ENCODE measurements at places on chromosomes 2 and 18. TPM values are rescaled to one million over a fixed set of nuclear protein-coding genes. Genes with fewer than 3 reads are reported as not detected.

The KCNS3 gene
- total RNA-seq, result 106 TPM

The FBXO48 gene
- total RNA-seq, result 0.77 TPM

The RMDN2 gene
- 9.2 TPM for total RNA-seq

The GPR55 gene
- total RNA-seq, result 0.77 TPM

The CGREF1 gene
- 10.7 TPM for total RNA-seq

The PKDCC gene
- 61.4 TPM for total RNA-seq

The PSMA8 gene
- not detected for total RNA-seq

The SPEG gene
- 53.4 TPM for total RNA-seq

The CNDP1 gene
- total RNA-seq, result not detected

The MAB21L4 gene
- total RNA-seq, result 3.5 TPM

DNA sequence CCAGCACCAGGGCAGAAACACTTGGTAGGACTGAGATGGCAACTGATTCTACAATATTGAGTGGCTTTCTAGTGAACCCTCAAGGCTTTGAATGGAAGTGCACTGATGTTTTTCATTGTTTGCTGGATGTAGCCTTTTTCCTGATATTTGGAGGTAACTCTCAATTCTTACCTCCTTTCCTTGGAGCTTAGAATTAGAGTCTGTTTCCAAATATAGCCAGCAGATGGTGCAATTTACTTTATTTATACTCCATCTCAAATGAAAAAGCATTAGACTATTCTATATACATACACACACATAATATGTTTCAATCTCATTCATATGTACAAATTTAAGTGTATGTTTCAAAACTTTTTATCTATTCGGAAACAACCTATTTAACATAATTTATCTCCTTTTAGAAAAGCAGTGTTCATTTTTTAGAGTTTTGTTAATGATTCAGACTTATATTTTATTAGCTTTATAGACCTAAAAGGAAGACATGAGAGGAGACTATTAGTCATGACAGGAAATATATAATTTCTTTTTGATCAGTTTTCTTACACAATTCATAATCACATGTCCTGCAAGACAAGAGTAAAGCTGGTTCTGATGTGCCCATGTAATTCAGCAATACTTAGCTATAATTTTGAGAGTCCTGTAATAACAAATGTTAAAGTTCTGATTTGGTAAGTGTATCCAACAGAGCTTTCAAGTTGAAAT, 124.8 kb downstream of the NUP35 start:
- no peak for DNase-seq
- H3K4me1 ChIP-seq, result no peaks in the 10 kb centered on the region
- H3K27ac ChIP-seq, result no peak overlapping the region
- no peaks in the 10 kb centered on the region for H3K27me3 ChIP-seq
- no peaks in the 10 kb centered on the region for H3K36me3 ChIP-seq

DNA sequence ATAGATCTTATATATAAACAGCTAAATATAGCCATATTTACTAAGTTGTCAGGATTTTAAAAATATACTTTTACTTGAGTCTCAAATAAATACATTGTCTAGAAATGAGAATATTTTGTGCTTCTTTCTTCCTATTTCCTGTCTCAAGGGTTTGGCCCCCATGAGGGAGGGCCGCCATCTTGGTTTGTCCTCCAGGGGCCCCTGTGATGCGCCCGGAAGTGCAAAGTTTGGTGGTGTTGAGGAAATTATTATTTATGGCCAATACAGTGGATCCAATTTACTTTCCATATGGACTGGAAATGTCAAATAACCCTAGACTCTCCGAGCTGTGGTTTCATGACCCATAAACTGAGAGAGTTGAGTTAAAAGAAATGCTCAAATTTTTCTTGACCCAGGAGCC, 104.7 kb upstream of the OTOS start:
- H3K4me1 ChIP-seq, result no peaks in the 10 kb centered on the region
- no peaks in the 10 kb centered on the region for H3K27me3 ChIP-seq
- no peak for DNase-seq
- no peak overlapping the region for H3K27ac ChIP-seq
- no peak overlapping the region for H3K4me3 ChIP-seq

DNA sequence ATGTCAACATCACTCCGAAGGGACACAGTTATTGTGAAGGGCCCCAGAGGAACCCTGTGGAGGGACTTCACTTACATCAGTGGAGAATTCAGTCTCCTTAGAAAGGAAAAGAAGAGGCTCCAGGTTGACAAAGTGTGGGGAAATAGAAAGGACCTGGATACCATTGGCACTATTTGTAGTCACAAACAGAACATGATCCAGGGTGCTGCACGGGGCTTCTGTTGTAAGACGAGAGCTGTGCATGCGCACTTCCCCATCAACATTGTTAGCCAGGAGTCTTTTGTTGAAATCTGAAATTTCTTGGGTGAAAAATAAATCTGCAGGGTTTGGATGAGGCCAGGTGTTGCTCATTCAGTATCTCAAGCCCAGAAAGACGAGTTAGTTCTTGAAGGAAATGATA, 2.4 kb upstream of the ALPK2 start:
- DNase-seq, result no peak
- H3K36me3 ChIP-seq, result no peaks in the 10 kb centered on the region
- H3K4me3 ChIP-seq, result no peak overlapping the region
- H3K27ac ChIP-seq, result no peak overlapping the region

- no peak overlapping the region for H3K27ac ChIP-seq
- no peak overlapping the region for H3K4me3 ChIP-seq
- DNase-seq, result no peak
- H3K4me1 ChIP-seq, result no peaks in the 10 kb centered on the region
- no peaks in the 10 kb centered on the region for H3K36me3 ChIP-seq
These were observed 54.8 kb upstream of the CCDC141 start for GRCh38 chr2:179104736-179105135.

- no peaks in the 10 kb centered on the region for H3K36me3 ChIP-seq
- no peak overlapping the region for H3K4me3 ChIP-seq
- H3K27me3 ChIP-seq, result no peaks in the 10 kb centered on the region
- no peak overlapping the region for H3K27ac ChIP-seq
These were observed 290.1 kb downstream of the CLIP4 start for GRCh38 chr2:29405266-29405665.

GRCh38 chr18:44521668-44522022, 159.0 kb upstream of the SETBP1 start:
- H3K27ac ChIP-seq, result no peak overlapping the region
- DNase-seq, result no peak
- H3K27me3 ChIP-seq, result no peaks in the 10 kb centered on the region
- no peak overlapping the region for H3K4me3 ChIP-seq

- H3K4me3 ChIP-seq, result no peak overlapping the region
- no peaks in the 10 kb centered on the region for H3K4me1 ChIP-seq
- no peak overlapping the region for H3K27ac ChIP-seq
- DNase-seq, result no peak
- H3K36me3 ChIP-seq, result no peaks in the 10 kb centered on the region
These were observed 122.7 kb downstream of the MAP3K20 start for GRCh38 chr2:173198327-173198726.

GRCh38 chr2:127582863-127583861, 47.7 kb downstream of the MYO7B start:
- no peaks in the 10 kb centered on the region for H3K4me1 ChIP-seq
- H3K36me3 ChIP-seq, result no peaks in the 10 kb centered on the region
- H3K27ac ChIP-seq, result no peak overlapping the region
- no peak for DNase-seq
- H3K27me3 ChIP-seq, result no peaks in the 10 kb centered on the region

DNA sequence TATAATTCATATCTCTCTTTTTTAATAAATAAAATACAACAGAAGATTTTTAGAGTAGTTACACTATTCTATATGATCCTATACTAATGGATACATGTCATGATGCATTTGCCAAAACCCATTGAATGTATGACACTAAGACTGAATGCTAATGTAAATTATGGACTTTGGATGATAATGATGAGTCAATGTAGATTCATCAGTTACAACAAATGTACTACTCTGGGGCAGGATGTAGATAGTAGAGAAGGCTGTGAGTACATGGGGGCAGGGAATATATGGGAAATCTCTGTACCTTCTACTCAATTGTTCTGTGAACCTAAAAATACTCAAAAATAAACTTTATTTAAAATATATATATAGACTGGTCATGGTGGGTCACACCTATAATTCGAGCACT, 45.6 kb upstream of the NEDD4L start:
- no peak for DNase-seq
- no peaks in the 10 kb centered on the region for H3K27me3 ChIP-seq
- no peaks in the 10 kb centered on the region for H3K4me1 ChIP-seq

- H3K4me3 ChIP-seq, result no peak overlapping the region
- no peaks in the 10 kb centered on the region for H3K36me3 ChIP-seq
- no peak overlapping the region for H3K27ac ChIP-seq
- H3K27me3 ChIP-seq, result no peaks in the 10 kb centered on the region
- no peak for DNase-seq
These were observed 46.3 kb upstream of the AQP4 start for GRCh38 chr18:26911840-26912239.

DNA sequence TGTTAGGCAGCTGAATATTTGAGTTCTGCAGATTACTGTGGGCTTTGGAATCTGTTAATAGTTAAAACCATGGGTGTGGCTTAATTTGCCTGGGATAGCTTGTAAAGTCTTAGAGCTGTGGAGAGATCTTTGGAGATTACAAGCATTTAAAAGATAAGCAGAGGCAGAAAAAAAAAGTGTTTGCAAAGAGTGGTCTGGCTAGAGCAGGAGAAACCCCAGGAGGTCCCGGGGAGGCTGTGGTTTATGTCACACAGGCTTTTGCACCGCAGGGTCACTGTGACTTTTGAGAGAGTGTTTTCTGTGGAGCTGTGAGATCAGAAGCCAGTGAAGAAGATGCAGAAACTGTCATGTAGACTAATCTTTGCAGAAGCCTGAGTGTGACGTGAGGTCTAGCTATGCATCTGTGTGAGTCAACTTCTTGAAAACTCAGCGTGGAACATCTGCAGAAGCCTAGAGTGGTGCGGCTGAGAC, 49.0 kb downstream of the SETBP1 start:
- H3K27ac ChIP-seq, result no peak overlapping the region
- H3K36me3 ChIP-seq, result no peaks in the 10 kb centered on the region
- no peaks in the 10 kb centered on the region for H3K27me3 ChIP-seq
- no peak for DNase-seq
- H3K4me3 ChIP-seq, result no peak overlapping the region

GRCh38 chr2:60370814-60371213, 182.6 kb downstream of the BCL11A start:
- H3K27me3 ChIP-seq, result no peaks in the 10 kb centered on the region
- H3K27ac ChIP-seq, result no peak overlapping the region
- no peaks in the 10 kb centered on the region for H3K36me3 ChIP-seq

GRCh38 chr2:47167149-47167548, 12.0 kb upstream of the STPG4 start:
- no peak overlapping the region for H3K4me3 ChIP-seq
- peaks cover 10% of the 10 kb centered on the region for H3K4me1 ChIP-seq
- no peak for DNase-seq
- H3K36me3 ChIP-seq, result no peaks in the 10 kb centered on the region
- no peaks in the 10 kb centered on the region for H3K27me3 ChIP-seq
- no peak overlapping the region for H3K27ac ChIP-seq

DNA sequence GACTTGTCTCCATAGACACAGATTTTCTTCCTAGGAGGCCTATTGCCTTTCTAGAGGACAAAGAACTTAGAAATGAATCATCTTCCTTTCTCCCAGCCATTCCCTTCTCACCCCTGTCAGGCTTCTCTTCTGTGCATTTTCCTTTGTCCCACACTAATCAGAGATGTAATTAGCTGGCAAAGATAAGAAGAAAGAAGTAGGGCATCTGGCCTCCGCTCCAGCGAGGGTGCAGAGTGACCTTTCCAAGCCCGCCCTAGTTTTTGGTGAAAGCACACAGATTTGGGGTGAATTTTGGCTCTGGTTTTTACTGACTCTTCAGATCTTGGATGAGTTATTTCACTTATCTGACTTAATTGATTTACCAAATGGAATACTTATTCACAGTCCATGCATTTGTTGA, 626.5 kb downstream of the ZEB2 start:
- peaks cover 3% of the 10 kb centered on the region for H3K27me3 ChIP-seq
- H3K4me1 ChIP-seq, result no peaks in the 10 kb centered on the region

DNA sequence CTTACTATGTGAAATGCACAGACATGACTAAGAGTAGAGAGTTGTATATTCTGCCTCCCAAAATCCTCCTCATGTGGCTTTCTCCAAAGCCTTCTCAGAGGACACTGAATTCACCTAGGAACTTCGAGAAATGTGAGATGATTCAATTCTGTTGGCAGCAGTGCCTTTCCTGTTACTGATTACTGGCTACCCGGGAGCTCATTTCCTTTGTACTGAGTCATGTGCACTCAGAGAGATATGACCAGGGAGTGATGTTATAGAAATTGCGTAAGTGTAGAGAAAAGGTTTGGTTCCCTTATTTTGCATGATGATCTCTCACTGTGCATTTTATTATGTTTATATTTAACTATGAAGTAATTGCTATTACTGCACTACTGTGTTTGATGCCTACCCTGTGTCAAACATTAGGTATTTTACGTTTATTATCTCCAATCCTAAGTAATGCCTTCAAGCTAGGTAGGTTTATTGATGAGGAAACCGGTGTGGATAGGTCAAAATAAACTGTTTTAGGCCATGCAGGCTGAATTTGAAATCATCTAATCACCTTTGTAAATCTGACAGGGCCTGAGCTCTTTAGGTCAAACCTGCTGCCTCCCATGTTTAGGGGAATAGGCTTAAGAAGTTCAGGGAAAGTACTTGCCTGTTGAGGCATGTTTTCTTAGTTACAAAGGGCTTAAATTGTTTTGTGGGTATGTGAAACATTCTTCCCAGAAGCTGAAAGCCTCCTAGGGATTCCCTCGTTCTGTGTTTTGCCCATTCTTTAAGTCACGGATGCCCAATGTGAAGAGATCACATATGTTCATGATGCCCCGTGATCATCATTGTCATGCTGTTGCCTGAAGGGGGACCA, 86.8 kb downstream of the FMNL2 start:
- no peaks in the 10 kb centered on the region for H3K36me3 ChIP-seq
- no peaks in the 10 kb centered on the region for H3K27me3 ChIP-seq
- peak; percentile 56 for DNase-seq

DNA sequence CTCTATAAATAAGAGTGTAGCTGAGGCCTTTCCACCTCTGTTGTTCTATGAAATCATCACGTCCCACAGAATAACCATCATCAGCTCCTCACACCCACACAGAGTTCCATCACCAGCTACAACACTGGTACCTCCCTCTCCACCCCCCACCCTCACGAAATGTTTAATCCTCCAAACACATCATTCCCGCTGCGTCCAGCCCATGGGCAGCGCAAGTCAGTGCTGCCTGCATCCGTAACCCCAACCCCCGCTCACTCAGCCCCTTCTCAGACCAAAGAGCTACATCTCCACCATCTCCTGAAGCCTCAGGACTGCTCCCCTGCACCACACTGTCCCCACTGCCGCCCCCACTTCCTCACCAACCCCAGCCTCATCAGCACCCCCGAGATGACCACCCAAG, 19.4 kb downstream of the DNMT3A start:
- H3K27me3 ChIP-seq, result no peaks in the 10 kb centered on the region
- no peaks in the 10 kb centered on the region for H3K4me1 ChIP-seq
- no peak overlapping the region for H3K27ac ChIP-seq
- H3K4me3 ChIP-seq, result no peak overlapping the region

DNA sequence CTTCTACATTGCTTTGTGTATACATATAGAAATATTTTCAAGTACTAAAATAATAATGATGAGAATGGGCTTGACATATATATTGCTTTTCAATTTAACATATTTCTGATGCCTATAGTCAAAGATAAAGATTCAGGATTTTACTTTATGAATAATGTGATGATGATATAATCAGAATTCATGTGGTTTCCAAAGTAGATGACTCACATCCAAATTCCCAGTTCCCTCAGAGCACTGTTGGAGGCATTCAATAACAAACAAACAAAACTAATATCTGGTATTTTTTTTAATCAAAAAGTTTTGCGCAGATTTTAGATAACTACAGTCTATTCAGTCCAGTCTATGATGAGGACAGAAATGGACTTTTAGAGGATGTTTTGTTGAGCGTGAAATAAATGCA, 2094.5 kb upstream of the CELF4 start:
- no peaks in the 10 kb centered on the region for H3K4me1 ChIP-seq
- no peak overlapping the region for H3K27ac ChIP-seq
- no peaks in the 10 kb centered on the region for H3K27me3 ChIP-seq
- no peak overlapping the region for H3K4me3 ChIP-seq
- H3K36me3 ChIP-seq, result no peaks in the 10 kb centered on the region
